ENCODE measurements at places on chromosomes 1 and 21. TPM values are rescaled to one million over a fixed set of nuclear protein-coding genes. Genes with fewer than 3 reads are reported as not detected.

FCRLA gene
- not detected for total RNA-seq

ICOSLG gene
- total RNA-seq, result 0.22 TPM

IGSF21 gene
- total RNA-seq, result 1.7 TPM

DNA sequence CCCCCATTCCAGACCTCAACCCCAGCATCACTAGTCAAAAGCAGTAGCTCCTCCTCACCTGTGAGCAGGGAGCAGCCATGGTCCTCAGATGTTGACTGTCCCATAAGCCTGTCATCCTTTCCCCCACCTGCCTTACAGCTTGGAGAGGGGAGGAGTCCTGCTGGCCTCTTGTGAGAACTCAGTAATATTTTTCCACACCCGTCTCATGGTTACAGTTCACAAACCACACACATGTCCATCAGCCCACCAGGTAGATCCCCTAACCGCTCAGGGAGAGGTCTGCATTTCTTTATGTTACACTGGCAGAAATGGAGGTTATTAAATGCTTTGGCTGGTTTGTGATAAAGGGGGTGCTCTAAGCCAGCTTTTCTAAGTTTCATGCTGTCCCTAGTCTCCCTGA lies 26.3 kb upstream of the POU3F1 start:
- DNase-seq, result no peak

- no peak for DNase-seq
Observed at GRCh38 chr1:179337288-179337687, 28.5 kb upstream of the AXDND1 start.

DNA sequence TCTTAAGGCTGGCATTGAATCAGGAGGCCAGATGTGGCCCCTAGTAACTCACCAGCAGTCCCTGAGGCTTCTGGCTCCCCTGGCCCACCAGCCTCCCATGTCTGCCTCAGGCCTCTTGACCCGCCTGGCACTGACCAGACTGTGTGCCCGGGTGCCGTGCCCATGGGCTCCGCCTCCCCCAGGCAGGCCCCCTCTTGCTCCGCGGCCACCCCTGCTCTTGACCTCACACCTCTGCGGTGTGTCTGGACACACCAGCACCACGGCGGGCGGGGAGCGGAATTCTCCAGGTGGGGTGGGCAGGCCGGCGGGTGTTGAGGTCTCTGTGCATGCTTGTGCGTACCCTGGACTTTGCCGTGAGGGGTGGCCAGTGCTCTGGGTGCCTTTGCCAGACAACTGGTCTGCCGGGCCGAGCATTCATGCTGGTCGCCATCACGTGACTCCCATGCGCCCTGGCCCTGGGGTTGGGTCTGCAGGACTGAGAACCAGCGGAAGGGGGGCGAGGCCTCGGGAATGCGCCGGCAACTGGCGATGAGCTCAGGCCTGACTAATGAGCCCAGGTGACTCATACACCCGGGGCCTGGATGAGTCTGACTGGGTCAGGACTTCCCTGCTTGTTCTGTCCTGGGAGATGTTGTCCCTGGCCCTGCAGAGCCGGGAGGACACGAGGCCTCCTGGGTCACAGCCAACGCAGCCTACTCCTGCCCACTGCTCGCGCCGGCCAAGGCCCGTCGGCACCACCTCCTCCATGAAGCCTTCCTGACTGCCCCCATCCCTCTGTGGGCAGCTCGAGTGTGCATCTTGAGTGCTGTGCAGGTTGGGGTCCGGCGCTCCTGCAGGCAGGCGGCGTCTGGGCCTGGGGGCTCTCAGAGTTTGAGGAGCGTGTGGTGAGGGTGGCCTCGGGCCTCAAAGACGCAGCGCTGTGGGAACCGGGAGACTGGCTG lies 22.6 kb downstream of the COL18A1 start:
- peak; percentile 59 for DNase-seq

GJA5 gene
- total RNA-seq, result 0.11 TPM

DNA sequence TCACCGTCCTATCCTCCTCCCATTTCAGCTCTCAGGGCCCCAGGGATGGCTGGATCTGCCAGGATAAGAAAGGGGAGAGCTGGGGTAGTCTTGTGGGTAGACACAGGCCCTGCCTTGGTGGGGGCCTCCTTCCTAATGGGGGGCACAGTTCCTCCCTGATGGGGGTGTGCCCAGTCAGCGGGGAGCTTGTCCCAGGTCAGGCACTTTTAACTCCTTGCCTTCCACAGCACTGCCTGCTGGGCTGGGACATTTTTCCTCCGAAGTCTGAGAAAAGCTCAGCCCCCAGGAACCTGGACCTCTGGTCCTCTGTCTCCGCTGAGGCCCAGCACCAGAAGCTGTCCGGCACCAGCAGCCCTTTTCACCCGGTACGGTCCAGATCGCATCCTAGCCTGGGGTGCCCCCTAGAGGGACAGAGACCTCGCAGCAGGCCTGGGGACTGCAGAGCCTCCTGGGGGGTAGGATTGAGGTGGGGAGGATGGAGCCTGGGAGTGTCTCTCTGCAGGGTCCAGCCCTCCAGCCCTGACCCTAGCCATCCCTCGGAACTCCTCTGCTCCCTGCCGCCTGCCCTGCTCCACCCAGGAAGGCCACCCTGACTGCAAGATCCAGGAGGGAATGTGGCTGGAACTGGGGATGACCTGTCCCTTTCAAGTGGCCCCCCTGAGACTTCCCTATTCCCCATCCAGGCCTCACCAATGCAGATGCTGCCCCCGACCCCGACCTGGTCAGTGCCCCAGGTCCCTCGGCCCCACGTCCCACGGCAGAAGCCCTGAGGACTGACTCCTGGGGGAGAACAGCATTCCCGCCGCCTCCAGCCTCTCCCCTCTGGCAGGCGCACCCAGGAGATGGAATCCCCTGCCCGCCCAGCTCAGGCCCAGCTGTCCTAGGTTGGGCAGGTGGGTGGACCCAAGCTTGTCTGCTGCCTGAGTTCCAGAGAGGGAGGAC lies 12.0 kb downstream of the MIIP start:
- DNase-seq, result peak; percentile 51

DNA sequence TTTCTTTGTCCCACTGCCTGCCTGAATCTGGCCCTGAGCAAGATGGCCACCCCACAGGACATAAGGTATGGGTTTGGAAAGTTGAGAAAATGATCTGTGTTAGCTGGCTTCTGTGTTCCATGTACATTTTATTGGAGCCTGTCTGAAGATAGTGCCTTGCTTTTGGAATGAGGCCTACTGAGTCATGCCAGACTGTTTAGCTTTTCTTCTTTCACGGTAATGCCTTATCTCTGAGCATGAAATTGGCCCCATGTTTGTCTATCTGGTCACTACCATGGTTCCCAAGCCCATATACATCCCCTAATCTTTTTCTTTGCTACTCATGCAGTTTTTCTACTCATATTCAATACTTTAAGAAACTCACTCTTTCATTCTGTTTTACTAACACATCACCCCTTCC lies 85.1 kb upstream of the LMO4 start:
- DNase-seq, result no peak

KCNK2 gene
- 0.50 TPM for total RNA-seq

OR2L13 gene
- not detected for total RNA-seq

All from neural progenitor cell (in vitro differentiated cells).